ENCODE measurements at places on chromosomes 7 and 10.

DNA sequence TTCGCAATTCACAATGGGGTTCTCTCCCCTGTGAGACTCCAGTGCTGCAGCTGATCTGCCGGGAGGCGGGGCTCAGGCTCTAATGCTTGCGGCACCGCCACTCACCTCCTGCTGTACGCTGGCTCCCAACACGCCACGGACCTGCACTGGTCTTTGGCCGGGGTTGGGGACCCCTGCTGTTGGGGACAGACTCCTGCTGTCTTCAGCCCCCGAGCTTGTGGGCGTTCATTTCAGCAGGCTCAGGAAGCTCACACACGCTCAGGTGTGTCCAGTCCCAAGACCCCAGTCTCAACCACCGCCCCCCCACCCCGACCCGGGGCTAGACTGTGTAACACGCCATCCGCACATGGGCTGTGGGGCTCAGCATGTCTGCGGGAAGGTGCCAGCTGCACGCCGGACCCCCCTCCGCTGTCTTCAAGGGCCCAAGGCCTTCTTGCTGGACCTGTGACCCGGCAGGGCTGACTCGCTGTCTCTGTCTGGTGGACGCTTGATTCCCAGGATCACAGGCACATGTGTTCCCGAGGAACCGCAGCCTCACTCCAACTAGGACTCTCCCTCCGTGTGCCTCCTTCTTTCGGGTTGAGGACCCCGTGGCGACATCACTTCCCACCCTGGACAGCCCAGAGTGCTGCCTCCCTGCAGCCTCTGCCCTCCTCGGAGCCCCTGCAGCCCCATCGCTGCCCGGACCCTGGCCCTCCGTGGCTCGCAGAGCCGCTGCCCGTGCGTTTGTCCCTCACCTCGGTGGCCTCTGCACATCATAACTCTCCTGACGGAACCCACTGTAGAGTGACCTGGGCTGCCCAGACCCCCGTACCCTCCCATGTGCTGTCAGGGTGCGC, 106.4 kb downstream of the DNAJB6 start:
- DNase-seq = no peak

DNA sequence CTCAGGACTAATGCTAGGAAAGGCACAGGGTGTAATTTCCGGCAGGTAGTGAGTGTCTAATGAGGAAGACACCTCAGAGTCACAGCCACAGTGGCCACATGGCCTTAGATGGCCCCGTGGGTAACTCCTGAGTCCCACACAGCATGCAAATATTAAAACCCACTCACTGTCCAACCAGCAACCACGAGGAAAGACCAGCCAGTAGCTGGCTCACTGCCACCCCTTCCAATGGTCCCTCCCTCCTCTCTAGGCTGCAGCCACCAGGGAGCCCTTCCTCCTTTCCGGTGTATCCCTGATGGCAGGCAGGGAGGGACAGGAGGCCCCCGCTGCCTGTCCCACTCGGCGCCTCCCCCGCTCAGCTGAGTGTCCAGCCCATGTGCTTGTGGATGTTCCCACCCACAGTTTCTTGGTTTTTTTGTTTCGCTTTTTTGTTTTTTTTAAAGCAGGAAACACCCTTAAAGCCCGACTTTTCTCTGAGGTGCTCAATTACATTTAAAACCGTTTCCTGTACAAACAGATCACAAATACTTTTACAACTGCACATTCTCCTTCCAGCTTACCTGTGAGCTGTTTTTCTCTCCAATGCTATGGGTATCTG, 9.2 kb downstream of the BNIP3 start:
- DNase-seq = peak; percentile 40

- DNase-seq = no peak
These were observed 85.4 kb downstream of the FOXL3 start for GRCh38 chr7:375321-375831.

- DNase-seq = no peak
These were observed 337 bp downstream of the TRIL start for GRCh38 chr7:28957751-28958234.

DNA sequence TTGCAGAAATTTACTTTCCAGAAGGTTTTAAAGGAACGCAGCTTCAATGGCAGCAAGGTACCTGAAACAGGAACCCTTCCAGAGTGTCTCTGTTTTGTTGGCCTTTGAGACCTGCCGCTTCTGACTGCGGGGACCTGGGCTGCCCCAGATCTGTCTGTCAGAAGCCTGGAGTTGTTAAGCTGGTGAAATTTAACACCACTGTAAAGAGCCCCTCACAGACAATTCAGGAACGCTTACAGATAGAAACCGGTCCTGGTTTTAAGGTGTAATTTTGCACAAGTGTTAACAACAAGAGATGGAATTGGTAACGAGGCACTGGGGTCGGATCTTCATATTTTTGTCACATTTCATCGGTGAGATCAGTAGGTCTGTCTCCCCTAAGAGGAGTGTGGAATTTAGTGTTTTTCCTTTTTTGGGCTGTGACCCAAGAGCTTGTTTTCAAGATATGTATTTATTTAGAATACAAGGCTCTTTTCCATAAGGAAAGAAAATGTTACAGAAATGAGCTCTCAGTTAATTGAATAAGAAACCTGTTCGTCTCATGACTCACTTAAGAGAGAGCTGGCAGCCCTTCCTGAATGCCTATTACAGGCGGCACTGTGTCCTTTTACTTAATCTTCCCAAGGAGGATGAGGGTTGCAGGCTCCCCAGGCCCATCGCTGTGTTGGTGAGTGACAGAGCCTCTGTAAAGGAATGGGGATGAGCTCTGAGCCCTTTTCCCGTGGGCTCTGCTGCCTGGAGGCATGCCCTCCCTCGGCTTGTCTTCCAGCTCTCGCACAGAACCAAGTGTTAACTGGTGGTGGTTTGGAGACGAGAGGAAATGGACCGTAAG, 168.7 kb downstream of the CUX1 start:
- DNase-seq = no peak

DNA sequence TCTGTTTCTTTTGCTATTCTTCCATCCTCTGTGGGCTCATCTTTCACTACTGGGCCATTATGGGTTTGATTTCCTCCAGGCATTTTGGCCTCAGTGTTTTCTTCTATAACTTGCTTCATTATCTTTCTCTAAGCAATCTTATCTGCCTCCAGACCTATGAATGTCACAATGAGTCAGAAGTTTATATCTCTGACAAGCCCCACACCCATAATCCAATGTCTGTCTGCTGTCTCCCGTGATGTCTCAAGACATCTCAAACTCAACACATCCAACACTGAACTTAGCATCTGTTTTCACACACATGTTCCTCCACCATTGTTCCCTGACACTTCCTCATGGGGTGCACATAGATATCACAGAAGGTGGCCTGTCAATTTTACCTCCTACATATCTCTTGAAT, 46.7 kb upstream of the RHOBTB1 start:
- no peak for DNase-seq

DNA sequence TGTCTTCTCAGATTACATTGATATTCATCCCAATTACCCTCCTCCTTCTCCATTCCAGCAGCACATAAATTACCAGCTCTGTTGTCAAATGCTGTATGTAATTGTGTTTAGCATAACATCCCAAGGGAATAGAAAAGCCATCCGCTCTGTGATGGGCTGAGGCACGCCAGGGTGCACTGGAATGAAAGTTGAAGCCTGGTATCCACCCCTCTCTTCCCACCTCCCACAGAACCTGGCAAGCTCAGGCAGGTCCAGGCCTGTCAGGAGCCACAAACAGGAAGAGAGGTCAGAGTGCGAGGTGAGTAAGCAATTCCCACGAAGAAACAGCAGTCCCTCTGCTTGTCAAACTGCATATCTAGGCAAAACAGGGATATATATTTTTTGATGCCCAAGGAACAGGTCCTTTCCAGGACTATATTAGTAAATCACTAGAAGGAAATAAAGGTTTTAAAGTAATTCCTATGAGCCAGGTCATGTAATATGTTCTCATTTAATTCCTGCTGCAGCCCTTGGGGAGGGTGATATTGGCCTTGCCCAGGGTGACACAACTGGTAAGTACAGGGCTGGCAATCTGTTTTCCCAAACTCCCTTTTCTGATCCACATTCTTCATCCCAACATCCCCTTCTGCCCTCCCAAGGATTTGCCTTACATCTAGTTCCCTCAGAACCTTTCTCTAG, 155.6 kb upstream of the GHITM start:
- DNase-seq = no peak

DNA sequence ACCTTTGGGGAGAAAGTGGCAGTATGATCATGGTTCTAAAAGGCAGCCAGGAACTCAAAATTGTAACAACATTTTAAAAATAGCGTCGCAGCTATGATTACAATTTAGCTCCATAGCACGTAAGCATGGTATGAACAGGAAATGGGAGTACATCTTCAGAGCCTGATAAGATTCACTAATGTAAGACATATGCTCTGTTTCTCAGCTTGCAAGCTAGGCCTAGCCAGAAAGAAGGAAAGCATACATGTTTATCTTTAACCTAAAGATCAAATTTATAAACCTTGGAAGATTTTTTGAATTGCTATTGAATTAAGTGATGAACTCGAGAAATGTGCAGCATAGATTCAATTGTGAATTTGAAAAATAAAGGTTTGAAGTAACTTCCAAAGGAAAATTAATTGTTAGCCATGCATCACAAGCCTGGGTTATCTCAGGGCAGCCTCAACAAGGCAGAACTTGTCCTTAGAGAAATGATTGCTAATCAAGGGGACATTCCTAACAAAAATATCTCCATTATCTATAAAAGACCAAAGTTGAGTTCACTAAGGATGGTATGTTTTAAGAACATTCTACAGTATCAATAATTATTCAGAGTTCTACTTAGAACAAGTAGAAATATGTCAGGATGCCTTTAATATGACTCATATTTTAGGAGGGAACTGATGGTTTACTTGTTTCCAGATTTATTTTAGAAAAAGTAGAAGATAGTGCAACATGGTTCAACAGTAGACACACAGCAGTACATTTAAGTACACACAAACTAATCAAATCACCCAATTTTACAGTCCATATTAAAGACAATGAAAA, 38.8 kb upstream of the SEPTIN7 start:
- DNase-seq = no peak

DNA sequence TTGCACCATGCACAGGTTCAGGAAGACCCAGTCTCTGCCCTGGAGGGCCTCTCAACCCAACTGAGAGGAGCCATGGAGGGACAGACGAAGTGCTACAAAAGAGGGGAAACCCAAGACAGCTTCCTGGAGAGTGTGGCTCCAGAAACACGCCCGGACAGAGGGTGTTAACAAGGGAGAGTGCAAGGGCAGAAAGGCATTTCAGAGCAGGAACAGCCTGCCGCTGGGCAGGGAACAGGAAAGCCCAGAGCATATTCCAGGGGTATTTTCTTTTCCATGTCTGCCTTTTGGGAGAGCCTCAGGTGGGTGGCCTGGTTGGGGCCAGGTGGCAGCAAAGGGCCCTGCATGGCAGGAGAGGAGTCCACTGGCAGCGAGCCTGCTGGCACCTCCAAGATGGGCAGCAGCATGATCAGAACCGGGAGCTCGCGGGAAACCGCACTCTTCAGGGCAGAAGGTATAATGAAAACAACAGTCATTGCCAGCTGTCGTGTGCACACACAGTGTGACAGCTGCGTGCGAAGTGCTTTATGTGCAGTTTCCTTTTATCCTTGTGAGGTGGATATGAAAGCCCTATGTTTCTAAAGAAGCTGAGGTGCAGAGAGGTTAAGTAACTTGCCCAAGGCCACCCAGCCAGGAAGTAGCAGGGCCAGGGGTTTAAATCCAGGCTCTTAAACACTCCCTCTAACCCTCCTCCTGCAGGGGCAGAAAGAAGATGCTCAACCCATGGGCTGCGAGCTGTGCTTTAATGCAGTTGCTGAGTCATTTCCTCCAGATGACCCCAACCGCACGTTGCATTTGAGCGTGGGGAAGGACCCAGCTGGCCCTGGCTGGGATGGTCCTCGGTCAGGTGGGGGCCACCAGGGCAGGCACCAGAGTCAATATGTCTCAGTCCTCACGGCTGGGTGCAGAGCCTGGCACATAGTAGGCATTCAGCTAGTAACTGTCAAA, 128.6 kb downstream of the OAT start:
- DNase-seq = no peak

- DNase-seq = no peak
These were observed 489.0 kb downstream of the GATA3 start for GRCh38 chr10:8543361-8544056.

GRCh38 chr7:23653942-23654341, 26.1 kb upstream of the FAM221A start:
- DNase-seq = no peak

DNA sequence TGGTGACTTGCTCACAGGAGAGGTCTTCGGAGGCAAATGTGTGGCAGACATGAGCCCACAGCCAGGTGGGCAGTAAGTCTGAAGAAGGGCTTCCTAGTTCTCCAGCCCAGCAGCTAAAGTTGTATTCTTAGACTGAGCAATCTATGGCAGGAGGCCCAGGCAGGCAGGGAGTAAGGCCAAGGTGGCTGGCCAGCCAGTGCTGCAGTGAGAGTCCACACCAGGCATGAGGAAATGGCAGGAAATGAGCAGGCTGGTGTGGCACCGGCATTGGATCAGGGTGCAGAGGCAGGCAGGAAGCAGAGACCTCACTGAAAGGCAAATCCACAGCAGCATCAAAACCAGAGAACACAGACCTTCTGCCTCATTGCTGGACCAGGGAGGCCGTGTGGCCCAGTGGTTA, 84.6 kb upstream of the PDE1C start:
- no peak for DNase-seq

GRCh38 chr7:26061678-26062603, 90.1 kb upstream of the NFE2L3 start:
- DNase-seq = peak; percentile 85

GRCh38 chr7:38413784-38414183, 140.3 kb upstream of the TARP start:
- DNase-seq = no peak

DNA sequence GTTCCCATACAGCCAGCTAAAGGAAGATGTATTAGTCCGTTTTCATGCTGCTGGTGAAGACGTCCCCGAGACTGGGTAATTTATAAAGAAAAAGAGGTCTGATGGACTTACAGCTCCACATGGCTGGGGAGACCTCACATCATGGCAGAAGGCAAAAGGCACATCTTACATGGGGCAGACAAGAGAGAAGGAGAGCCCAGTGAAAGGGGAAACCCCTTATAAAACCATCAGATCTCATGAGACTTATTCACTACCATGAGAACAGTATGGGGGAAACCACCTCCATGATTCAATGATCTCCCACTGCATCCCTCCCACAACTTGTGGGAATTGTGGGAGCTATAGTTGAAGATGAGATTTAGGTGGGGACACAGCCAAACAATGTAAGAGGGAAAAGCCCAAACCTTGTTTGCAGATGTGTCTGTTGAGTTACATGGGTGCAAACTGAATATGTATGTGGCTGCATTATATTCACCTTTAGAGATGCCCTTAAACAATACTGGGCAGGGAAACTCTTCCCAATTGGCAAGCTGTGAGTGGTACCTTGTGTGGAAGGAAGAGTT, 13.1 kb upstream of the BRAF start:
- no peak for DNase-seq

- DNase-seq = no peak
These were observed 7.1 kb downstream of the ASAH2 start for GRCh38 chr10:50244201-50244600.

GRCh38 chr7:41641011-41641664, 61.8 kb downstream of the INHBA start:
- DNase-seq = no peak

All from activated CD4-positive, alpha-beta T cell treated with anti-CD3 and anti-CD28 coated beads, Interleukin-2, amount 50 U/mL, for 48 hours (primary cell).